Smooth muscle cell of trachea (primary cell): ENCODE measurements at places on chromosomes 7 and 10. TPM values are rescaled to one million over a fixed set of nuclear protein-coding genes. Genes with fewer than 3 reads are reported as not detected.

The MMD2 gene
- total RNA-seq: not detected in 2 replicates

The NUTM2A gene
- 0.29 and 2.3 TPM in 2 replicates for total RNA-seq

The SDK1 gene
- 1.5 and 22.8 TPM in 2 replicates for total RNA-seq

The PNLIPRP1 gene
- total RNA-seq: not detected in 2 replicates

The LOXL4 gene
- 14.1 and 78.2 TPM in 2 replicates for total RNA-seq

The PLXNA4 gene
- 1.9 and 3.6 TPM in 2 replicates for total RNA-seq

The ARMC3 gene
- total RNA-seq: not detected in 2 replicates

The NEBL gene
- 0.15 and 0.17 TPM in 2 replicates for total RNA-seq

The MPP7 gene
- total RNA-seq: under 0.01 and 0.29 TPM in 2 replicates

The LRRC61 gene
- total RNA-seq: 0.15 and 3.3 TPM in 2 replicates

The C10orf67 gene
- under 0.01 and 0.44 TPM in 2 replicates for total RNA-seq
